Activated B cell treated with CpG ODN at 0.5 μM for 24 hours (primary cell): ENCODE measurements at places on chromosomes 1 and 21. TPM values are rescaled to one million over a fixed set of nuclear protein-coding genes. Genes with fewer than 3 reads are reported as not detected.
A peak's percentile ranks its signal among the peaks of the same experiment; 100 is the strongest.

DNA sequence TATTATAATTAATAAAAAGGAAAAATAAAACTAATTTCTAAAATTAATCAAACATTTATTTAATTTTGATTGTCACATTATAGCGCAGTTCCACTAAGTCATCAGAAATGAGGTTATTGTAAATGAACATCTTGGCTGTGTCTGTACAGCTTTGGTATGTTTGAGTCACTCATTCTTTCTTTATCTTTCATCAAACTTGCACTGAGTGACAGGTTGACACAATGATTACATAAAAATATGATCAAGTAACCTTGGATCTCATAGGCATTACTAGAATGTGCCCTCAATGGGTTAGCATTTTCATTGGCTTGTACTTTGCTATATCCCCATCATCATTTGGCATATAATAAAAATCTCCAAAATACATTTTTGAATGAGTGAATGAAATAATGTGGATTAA, 1353.2 kb upstream of the ADGRL2 start:
- DNase-seq = no peak

GRCh38 chr1:23696335-23696989, 4.9 kb downstream of the RPL11 start:
- no peak for DNase-seq

The LCE3D gene
- not detected in 2 replicates for total RNA-seq

DNA sequence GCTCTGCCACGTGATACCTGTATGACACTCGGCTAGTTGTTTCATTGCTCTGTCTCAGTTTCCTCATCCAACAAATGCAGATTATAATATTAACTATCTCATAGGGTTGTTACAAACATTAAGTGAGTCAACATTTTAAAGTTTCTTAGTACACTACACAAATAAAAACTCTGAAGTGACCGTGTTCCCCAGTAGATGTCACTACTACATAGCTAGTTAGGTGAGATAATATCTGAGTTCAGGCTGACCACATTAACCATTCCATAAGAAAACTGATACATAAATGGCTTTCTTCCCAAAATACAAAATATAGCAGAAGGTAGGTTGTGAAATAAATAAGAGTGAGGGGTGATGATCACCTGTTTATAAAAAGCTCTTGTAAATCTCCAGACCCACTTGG, 214.1 kb downstream of the NUF2 start:
- DNase-seq = no peak

DNA sequence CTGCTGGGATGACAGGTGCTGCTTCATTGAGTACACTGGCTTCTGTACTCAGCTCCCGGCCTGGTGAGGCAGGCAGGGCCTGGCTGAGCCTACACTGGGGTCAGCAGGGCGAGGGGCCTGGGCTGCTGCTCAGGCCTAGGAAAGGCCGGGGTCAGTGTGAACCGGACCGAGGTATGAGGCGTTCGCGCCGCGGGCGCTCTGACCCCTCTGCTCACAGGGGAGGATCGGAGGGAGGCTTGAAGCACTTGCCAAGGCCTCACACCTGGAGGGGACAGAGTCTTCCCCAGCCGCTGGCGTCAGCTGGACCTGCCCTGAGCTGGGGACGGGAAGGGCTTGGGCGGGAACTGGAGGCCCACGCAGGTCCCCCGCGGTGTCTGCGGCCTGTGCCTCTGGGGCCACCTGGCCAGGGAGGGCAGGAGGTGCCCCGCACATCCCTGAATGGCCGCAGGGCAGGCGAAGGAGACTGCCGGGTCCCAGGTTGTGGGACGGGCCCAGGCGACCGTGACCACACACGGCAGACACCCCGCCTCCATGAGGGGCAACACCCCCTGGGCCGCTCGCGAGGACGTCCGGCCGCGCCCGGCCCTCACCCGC, 466 bp downstream of the PEX10 start:
- DNase-seq = peak; percentile 24

The C1QB gene
- total RNA-seq = not detected in 2 replicates

The NR5A2 gene
- 0.05 and 0.07 TPM in 2 replicates for total RNA-seq

The TBX19 gene
- total RNA-seq = 2.7 and 4.7 TPM in 2 replicates
